ENCODE measurements at places on chromosomes 16 and 17.
A peak's percentile ranks its signal among the peaks of the same experiment; 100 is the strongest.

GRCh38 chr16:17801068-17801467 lies 330.3 kb upstream of the XYLT1 start:
- DNase-seq = no peak

- no peak for DNase-seq
Measured at GRCh38 chr17:9768381-9768934, 22.9 kb downstream of the DHRS7C start.

DNA sequence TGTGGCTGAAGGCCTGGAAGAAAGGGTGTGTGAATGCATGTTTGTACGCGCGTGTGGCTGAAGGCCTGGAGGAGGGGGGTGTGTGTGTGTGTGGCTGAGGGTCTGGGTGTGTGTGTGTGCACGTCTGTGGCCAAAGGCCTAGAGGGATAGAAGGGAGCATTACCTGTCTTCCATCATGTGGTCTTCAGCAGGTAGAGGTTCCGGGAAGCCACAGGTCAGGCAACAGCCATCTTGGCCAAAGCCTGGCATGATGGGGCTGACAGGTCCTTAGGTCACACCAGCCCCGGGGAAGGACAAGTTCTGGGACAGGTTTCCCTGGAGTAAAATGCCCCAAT lies 5.2 kb downstream of the LITAFD start:
- DNase-seq = no peak

DNA sequence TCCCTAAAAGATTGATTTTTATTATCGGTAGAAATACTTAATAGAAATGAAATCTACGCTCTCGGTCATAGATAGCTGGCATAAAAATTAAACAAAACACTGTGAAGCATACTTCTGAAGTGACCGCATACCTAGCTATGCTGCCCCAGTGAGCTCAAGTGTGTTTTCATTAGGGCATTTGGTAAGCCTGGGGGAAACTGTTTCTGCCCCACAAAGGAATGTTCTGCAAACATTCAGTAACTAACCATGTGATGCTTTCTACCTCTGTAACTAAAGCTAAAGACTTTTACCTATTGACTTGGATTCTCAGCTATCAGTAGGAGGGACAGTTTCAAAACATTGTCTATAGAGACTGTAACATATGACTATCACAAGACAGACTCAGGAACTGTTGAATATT lies 93.5 kb upstream of the HSBP1 start:
- DNase-seq = no peak

DNA sequence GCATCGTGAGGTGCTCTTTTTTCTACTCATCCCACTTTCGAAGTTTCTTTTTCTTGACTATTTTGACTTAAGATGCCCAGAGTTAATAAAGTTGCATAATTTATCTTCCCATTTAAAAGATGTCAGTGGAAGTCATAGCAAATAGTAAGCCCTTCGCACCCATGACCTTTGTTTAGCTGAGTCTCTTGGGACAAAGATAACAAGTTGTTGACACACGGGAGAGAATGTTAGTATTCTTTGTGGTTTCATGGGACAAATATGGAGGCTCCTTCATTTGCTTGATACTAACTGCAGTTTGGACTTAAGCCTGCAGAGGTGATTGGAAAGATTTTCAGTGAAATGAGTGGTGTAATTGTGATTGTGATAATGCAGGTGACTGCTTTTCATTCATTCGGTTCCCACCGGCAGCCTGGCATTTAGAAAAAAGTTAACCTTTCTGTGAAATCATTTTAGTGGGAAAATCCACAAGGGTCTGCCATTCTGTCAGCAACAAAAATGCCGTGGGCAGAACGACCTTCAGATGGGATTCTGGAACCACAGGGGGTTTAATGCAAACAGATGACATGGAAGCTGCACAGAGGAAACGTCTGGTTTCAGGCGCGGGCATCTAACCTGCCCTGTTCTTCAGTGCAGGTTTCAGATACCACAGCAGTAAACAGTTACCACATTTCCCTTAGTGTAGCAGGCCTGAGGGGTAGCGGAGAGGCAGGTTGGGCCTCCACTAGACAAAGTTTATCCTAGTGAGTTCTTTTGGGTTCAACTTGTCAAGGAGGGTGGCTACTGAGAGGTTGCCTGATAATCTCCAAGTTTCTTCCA lies 123.0 kb downstream of the RPTOR start:
- DNase-seq = no peak

DNA sequence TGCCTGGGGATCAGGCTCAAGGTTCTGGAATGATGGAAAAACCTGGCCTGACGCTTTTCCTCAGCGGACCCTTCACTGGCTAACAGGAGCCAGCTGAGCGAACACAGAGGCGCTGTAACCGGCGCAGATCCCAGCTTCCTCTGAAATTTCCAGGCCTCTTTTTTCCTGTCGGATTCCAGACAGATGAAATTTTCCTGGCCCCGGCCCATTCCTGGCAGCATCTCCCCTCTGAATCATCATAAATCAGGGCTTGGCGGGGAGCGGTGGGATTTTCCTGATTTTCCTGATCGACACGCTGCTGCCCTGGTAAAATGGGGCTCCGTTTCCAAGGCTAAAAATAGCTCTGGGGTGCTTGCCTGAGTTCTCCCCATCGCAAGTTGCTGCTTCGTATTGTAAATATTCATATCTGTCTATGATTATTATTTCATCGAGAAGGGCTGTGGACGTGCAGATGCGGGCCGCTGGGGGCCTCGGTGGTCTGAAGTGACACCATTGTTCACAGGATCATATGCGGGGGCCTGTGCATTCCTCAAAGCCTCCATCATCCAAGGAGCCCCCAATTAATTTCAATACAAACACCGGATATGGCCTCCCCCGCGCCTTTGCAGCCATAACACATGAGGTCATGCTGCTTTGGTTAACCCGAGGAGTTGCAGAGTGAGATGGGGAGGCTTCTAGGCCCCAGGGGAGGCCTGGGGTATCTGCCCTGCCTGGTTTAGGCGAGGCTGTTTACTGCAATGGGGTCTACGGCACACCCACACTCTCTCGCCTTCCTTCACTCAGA lies 45.8 kb upstream of the ETV4 start:
- DNase-seq = no peak

GRCh38 chr16:67013233-67013822 lies 15.6 kb upstream of the CBFB start:
- DNase-seq = no peak

DNA sequence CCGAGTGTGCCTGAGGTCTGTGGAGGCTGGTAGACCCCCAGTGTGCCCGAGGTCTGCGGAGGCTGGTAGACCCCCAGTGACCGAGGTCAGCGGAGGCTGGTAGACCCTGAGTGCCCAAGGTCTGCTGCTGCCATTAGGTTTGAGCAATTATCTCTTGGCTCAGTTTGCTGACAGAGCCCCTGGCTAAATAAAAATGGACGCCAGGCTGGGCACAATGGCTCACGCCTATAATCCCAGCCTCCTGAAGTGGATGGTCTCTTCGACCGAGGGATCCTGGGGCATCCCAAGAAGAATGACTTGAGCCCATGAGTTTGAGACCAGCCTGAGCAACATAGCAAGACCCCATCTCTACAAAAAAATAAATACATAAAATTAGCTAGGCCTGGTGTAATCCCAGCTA lies 98.7 kb upstream of the ZNF469 start:
- no peak for DNase-seq

GRCh38 chr16:86432048-86432447 lies 78.3 kb upstream of the FOXF1 start:
- DNase-seq = no peak

DNA sequence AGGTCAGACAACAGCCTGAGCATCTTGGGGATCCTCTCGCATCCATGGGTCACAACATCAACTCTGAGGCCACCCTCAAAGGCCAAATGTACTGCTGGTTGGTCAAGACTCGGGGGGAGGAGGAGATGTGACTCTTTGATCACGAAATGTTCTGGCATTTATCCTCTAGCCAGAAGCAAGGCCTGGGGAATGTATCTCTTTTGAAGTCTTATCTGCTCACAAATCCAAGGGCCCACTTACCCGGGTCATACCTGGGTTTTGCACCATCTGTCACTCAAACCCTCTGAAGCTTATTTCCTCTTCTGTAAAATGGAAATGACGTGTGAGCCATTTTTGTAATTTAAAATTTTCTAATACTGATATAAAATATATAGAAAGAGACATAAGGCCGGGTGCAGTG lies 13.2 kb downstream of the CA7 start:
- no peak for DNase-seq

DNA sequence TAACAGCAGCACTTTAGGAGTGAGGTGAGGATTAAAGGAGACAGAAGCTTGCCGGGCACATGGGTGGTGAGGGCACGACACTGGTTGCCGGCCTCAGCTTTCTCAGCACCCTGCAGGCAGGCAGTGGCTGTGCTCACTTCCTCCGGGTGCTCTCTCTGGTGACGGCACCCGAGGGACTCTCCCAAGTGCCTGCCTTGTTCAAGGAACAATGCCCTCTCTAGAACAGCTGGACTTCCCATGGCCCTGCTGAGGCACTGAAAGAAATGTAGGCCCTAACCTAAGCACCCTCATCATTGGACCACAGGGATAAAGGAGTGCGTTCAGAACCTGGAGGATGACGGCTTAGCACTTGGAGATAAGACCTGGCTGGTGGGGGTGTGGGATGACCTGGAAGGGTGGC lies 72.7 kb downstream of the N4BP1 start:
- no peak for DNase-seq

GRCh38 chr17:69592692-69593350 lies 178.3 kb downstream of the MAP2K6 start:
- no peak for DNase-seq

DNA sequence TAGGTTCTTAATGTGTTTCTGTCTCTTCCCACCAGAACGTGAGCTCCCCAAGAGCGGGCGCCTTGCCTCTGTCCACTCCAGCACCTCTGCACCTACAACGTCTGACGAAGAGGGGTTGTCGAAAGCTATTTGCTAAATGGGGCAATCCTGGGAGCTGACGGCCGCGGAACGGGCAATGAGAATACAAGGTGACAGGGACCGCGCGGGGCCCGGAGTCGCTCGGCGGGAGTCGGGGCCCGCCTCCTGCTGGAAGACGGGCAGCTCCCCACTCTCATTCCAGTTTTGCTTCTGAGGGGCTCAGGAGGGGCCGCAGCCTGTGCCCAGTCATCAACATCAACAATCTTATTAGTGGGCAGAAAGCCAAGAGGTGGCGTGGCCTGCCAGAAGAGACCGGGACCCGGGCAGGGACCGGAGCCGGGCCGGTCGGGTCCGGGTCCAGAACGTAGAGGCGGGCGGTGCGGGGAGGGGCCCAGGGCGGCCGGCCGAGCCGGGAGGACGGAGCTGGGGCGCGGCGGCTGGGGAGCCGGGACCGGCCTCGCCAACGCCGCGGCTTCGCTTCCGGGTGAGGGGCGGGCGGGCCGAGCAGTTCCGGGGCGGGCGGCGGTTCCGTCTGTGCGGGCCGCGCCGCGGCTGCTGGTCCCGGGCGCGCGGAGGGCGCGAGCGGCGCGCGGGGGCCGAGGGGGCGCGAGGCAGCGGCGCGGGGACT lies at the start of gene MOSMO:
Gene MOSMO, plus strand, starts transcription at position 603 of the 706 bp plus-strand sequence. CDS start 191 bp downstream, outside the sequence.
- peak; percentile 42 for DNase-seq

GRCh38 chr17:7613769-7614424 lies 800 bp downstream of the FXR2 start:
- DNase-seq = no peak
